ENCODE measurements at places on chromosomes 1 and 21. TPM values are rescaled to one million over a fixed set of nuclear protein-coding genes. Genes with fewer than 3 reads are reported as not detected.

- no peak overlapping the region for H3K4me3 ChIP-seq
- peaks cover 7% of the 10 kb centered on the region for H3K4me1 ChIP-seq
- DNase-seq: no peak
These were observed 38.5 kb upstream of the TDRD10 start for GRCh38 chr1:154463512-154463990.

RGS13 gene
- total RNA-seq: not detected

GRCh38 chr1:93078638-93078985 lies 471 bp upstream of the MTF2 start:
- peak overlapping the region; percentile 100 for H3K4me3 ChIP-seq
- H3K27ac ChIP-seq: peak overlapping the region; percentile 99
- DNase-seq: no peak
- H3K36me3 ChIP-seq: peaks cover 15% of the 10 kb centered on the region
- H3K4me1 ChIP-seq: peaks cover 14% of the 10 kb centered on the region
- peaks cover 14% of the 10 kb centered on the region for H3K27me3 ChIP-seq

GRCh38 chr1:244019982-244020485 lies 31.0 kb upstream of the ZBTB18 start:
- H3K4me3 ChIP-seq: no peak overlapping the region
- H3K4me1 ChIP-seq: no peaks in the 10 kb centered on the region
- H3K27me3 ChIP-seq: peaks cover 1% of the 10 kb centered on the region
- no peak for DNase-seq
- no peaks in the 10 kb centered on the region for H3K36me3 ChIP-seq

- no peak overlapping the region for H3K27ac ChIP-seq
- H3K4me3 ChIP-seq: no peak overlapping the region
- H3K4me1 ChIP-seq: peaks cover 14% of the 10 kb centered on the region
- peaks cover 3% of the 10 kb centered on the region for H3K27me3 ChIP-seq
These were observed 75.3 kb upstream of the LYST start for GRCh38 chr1:235941876-235942624.

GRCh38 chr1:212618466-212619210 lies 10.1 kb downstream of the ATF3 start:
- H3K27ac ChIP-seq: no peak overlapping the region
- no peaks in the 10 kb centered on the region for H3K36me3 ChIP-seq
- peaks cover 20% of the 10 kb centered on the region for H3K4me1 ChIP-seq
- no peak overlapping the region for H3K4me3 ChIP-seq

GRCh38 chr1:167627615-167627864 lies 2.5 kb upstream of the RCSD1 start:
- no peak overlapping the region for H3K4me3 ChIP-seq
- no peak overlapping the region for H3K27ac ChIP-seq
- H3K4me1 ChIP-seq: peaks cover 50% of the 10 kb centered on the region
- no peak for DNase-seq
- peaks cover 7% of the 10 kb centered on the region for H3K27me3 ChIP-seq

- no peak for DNase-seq
- no peaks in the 10 kb centered on the region for H3K27me3 ChIP-seq
- peaks cover 5% of the 10 kb centered on the region for H3K36me3 ChIP-seq
- H3K27ac ChIP-seq: no peak overlapping the region
These were observed 38.5 kb upstream of the AK4 start for GRCh38 chr1:65109487-65109886.

GRCh38 chr1:239718997-239719628 lies 332.7 kb downstream of the CHRM3 start:
- DNase-seq: no peak
- no peaks in the 10 kb centered on the region for H3K27me3 ChIP-seq
- H3K4me3 ChIP-seq: peak overlapping the region; percentile 3
- H3K36me3 ChIP-seq: peaks cover 4% of the 10 kb centered on the region

DNA sequence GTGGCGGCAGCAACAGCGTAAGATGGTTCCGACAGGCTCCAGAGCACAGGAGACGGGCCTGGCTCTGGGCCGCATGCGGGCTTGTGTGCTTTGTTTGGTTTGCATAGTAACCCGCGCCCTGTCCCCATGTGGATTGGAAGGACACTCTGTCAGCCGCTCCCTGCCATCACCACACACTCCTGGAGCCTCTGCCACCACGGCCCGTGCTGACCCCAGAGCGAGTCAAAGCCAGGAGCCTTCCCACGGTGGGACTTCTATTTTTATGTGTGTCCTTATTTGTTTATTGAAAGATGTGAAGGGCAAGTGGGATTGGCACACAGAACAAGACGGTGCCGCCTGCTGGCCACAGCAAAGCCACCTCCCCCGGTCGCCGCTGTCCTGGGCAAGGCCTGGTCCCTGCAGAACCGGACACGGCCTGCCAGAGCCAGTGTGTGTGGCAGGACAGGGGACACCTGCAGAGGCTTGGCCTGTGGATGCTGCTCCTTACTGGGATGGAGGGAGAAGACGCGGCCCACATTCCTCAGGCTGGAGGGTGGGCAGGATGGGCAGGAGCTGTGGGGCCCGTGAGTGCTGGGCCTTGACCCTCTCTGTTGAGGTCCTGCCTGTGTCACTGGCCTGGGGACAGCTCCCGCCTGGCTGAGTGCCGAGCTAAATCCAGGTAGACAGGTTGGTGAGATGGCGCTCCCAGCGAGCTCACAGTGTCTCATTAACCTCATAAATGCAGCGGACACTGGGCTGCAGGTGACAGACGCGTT lies 64.4 kb downstream of the AGPAT3 start:
- DNase-seq: no peak
- no peak overlapping the region for H3K27ac ChIP-seq
- peaks cover 15% of the 10 kb centered on the region for H3K36me3 ChIP-seq
- no peak overlapping the region for H3K4me3 ChIP-seq

DNA sequence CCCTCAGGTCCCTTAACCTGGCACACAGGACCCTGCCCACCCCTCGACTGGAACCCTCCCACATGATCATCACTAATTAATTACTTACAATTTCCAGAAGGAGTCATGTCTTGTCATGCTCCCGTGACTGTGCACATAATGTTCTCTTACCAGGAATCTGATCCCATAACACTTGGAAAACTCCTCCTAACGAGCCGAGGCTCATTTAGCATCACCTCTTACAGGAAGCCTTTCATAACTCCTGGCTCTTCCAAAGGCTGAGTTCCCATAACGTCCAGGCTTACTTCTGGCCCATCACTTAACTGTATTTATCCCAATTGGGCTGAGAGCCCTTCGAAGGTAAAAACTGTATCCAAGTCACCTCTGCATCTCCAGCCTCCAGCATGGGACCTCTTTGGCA lies 147.9 kb upstream of the JUN start:
- H3K36me3 ChIP-seq: no peaks in the 10 kb centered on the region
- no peak for DNase-seq
- no peaks in the 10 kb centered on the region for H3K27me3 ChIP-seq
- H3K4me3 ChIP-seq: no peak overlapping the region
- no peak overlapping the region for H3K27ac ChIP-seq
- H3K4me1 ChIP-seq: peaks cover 31% of the 10 kb centered on the region

DNA sequence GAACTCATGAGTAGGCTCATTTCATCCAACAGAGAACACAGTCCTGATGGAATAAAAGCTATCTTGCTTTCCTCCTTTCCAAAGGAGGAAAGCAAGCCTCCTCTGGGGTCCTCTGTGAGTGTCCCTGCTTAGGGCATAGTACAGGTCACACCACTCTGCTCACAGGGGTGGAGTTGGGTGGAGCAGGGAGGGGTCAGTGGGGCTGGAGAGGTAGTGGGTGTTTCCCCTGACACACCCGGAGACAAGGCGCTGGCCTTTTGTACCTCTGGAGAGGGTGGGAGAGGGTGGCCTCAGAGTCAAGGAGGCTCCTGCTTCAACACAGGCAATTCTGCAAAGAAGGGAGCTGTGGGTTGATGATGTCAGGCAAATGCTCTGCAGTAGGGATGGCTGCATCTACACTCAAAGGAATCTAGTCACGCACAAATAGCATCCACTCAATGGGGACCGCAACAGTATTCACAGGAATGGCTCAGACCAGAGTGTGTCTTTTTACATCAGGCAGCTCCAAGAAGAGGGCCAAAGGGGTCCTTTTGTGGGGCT lies 58.6 kb upstream of the PLXNA2 start:
- DNase-seq: no peak
- no peaks in the 10 kb centered on the region for H3K4me1 ChIP-seq
- no peak overlapping the region for H3K4me3 ChIP-seq
- no peaks in the 10 kb centered on the region for H3K27me3 ChIP-seq

DNA sequence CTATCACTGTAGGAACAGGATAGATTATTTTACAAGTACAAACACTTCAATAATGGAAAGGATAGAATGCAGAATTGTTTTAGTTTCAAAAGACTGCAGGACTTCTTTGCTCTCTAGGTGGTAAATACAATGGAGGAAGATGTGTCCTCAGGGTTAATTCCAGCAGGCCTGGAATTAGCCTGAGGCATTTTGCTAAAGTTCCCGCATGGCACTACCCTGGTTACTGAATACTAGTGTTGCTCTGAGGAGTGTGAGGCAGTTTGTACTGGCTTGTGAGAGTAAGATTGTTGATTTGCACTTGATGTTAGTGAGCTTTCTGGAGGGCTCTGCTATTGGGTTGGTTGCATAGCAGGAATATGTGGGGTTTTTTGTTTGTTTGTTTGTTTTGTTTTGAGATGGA lies 61.4 kb downstream of the FASLG start:
- H3K4me1 ChIP-seq: peaks cover 22% of the 10 kb centered on the region
- H3K27ac ChIP-seq: no peak overlapping the region
- DNase-seq: no peak
- H3K4me3 ChIP-seq: no peak overlapping the region

- no peak for DNase-seq
- H3K27me3 ChIP-seq: no peaks in the 10 kb centered on the region
- no peaks in the 10 kb centered on the region for H3K36me3 ChIP-seq
- no peak overlapping the region for H3K27ac ChIP-seq
These were observed 179.4 kb downstream of the LYPLAL1 start for GRCh38 chr1:219352961-219353651.

DNA sequence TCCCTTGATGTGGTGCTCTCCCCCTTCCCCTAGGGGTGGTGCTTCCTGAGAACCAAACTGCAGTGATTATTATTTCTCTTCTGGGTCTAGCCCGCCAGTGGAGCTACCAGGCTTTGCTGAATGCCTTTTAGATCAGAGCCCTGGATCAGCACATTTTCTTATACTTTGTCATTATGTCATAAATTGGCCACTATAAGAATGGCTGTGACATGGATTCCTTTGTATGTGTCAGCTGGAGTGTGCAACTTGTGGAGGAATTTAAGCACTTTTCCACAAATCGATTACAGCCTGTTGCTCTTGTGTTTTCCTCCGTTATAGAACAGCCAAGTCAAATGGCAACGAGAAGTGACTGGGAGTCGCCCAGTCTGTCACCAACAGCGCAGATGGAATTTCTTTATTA lies 273.3 kb downstream of the DUSP10 start:
- no peaks in the 10 kb centered on the region for H3K36me3 ChIP-seq
- DNase-seq: no peak
- no peak overlapping the region for H3K27ac ChIP-seq
- peaks cover under 1% of the 10 kb centered on the region for H3K27me3 ChIP-seq
- H3K4me1 ChIP-seq: no peaks in the 10 kb centered on the region

- peaks cover 4% of the 10 kb centered on the region for H3K4me1 ChIP-seq
- peaks cover 12% of the 10 kb centered on the region for H3K27me3 ChIP-seq
- H3K27ac ChIP-seq: no peak overlapping the region
- DNase-seq: peak; percentile 75
- H3K4me3 ChIP-seq: no peak overlapping the region
These were observed 742 bp downstream of the ARTN start for GRCh38 chr1:43934101-43934985.

SPRR2B gene
- total RNA-seq: not detected

FCRLA gene
- total RNA-seq: not detected

ST6GALNAC3 gene
- 46.8 TPM for total RNA-seq

- peaks cover 8% of the 10 kb centered on the region for H3K36me3 ChIP-seq
- no peak overlapping the region for H3K4me3 ChIP-seq
- peaks cover 3% of the 10 kb centered on the region for H3K27me3 ChIP-seq
These were observed 31.8 kb upstream of the CDC14A start for GRCh38 chr1:100320311-100321099.

C8A gene
- not detected for total RNA-seq

PTGS2 gene
- total RNA-seq: 22.2 TPM

DNA sequence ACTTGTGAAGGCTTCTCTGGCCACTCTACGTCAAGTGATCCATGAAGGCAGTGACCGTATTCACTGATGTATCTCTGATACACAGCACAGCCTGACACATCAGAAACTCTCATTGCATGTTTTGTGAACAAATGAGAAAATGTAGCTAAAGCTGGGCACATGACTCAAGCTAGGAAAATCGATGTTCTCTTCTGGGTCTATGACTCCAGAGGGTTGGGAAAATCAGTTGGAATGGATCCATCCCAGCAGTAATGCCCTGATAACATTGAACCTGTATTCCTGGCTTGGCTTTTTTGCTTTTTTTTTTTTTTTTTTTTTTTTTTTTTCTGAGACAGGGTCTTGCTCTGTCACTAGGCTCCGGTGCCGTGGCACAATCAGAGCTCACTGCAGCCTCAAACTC lies 395.7 kb downstream of the KCNH1 start:
- no peak overlapping the region for H3K4me3 ChIP-seq
- H3K27ac ChIP-seq: no peak overlapping the region
- no peaks in the 10 kb centered on the region for H3K27me3 ChIP-seq
- peaks cover 4% of the 10 kb centered on the region for H3K4me1 ChIP-seq
- no peak for DNase-seq

CATSPERE gene
- total RNA-seq: 1.1 TPM

All from endothelial cell (in vitro differentiated cells).